Stimulated activated CD4-positive, alpha-beta T cell treated with anti-CD3 and anti-CD28 coated beads, Interleukin-15, amount 100 ng/mL, for 1 hour (primary cell): ENCODE measurements at places on chromosomes 11 and 22.

GRCh38 chr22:33842421-33843094 lies 77.7 kb downstream of the LARGE1 start:
- DNase-seq, result no peak

DNA sequence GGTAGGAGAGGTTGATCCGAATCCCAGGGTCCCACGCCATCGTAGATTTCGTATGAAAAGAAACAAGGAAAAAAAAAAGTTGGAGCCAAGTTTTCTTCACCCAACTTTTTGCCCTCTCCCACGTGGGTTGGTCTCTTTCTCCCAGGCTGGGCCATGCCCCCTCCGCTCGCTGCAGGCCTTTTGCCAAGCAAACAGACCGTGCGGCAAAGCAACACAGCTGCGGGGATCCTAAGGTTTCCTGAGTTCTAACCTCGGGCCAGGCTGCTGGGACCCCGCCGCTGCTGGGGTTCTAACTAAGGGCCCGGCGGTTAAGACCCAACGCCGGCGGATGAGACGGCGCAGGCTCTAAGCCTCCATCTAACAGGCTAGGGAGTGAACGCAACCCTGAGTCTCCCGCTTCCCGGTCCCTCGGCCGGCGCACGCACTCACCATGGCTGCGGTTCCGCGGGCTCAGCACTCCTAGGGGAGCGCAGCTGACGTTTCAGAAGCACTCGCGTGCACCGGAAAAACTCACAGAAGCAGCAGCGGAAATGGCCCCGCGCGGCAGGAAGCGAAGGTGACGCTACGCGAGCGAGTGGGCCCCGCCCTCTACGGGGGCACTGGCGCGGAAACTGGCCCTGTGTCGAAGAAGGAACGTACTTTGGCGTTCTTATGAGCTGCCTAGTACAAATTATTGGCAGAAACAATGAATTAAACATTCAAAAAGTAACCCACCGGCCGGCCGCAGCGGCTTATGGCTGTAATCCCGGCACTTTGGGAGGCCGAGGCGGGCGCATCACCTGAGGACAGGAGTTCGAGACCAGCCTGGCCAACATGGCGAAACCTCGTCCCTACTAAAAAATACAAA lies at the start of gene SNU13:
SNU13 (minus strand) TSS at position 503 of the 847 bp plus-strand sequence; CDS start at position 432, 71 bp downstream.
- DNase-seq, result peak; percentile 83

GRCh38 chr11:132177106-132177505 lies 806.7 kb downstream of the NTM start:
- no peak for DNase-seq

DNA sequence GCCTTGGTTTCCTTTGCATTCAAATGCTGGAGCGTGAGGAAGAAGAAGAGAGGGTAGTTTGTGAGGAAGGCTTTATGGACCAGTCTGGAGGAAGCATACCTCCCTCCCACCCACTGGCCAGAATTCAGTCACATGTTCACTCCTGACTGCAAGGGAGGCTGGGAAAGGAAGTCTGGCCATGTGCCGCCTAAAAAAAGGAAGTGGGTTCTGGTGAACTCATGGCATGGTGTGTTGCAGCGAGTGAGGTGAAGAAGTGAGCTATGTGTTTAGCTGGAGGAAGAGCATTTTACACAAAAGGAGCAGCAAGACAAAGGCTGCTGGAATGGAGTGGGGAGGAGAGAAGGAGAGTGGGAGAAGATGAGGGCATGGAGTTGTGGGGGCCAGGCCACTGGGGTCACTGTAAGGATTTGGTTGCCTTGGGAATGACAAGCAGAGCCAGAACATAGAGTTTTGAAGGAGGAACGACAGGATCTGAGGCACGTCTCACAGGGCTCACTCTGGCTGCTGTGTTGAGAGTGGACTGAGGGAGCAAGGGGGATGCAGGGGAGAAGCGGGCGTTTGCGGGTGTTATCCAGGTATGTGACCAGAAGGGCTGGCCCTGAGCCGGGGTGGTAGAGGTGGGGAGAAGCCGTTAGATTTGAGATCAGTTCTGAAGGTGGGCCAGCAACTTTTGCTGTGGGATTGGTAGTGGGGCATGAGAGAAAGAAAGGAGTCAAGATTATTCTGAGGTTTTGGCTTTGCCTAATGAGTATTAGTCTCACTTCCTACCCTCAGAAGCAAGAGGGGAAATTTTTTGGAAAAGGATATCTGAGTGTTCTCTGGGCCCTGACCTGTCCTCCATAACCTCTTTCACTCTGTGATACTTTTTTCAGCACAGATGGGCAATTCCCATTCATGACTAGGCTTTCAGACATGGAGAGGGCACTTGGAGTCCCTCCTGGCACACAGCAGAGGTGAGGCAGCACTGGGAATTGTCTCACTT lies 26.4 kb downstream of the BMAL1 start:
- DNase-seq, result no peak

GRCh38 chr22:24977370-24978221 lies 25.1 kb downstream of the KIAA1671 start:
- no peak for DNase-seq

DNA sequence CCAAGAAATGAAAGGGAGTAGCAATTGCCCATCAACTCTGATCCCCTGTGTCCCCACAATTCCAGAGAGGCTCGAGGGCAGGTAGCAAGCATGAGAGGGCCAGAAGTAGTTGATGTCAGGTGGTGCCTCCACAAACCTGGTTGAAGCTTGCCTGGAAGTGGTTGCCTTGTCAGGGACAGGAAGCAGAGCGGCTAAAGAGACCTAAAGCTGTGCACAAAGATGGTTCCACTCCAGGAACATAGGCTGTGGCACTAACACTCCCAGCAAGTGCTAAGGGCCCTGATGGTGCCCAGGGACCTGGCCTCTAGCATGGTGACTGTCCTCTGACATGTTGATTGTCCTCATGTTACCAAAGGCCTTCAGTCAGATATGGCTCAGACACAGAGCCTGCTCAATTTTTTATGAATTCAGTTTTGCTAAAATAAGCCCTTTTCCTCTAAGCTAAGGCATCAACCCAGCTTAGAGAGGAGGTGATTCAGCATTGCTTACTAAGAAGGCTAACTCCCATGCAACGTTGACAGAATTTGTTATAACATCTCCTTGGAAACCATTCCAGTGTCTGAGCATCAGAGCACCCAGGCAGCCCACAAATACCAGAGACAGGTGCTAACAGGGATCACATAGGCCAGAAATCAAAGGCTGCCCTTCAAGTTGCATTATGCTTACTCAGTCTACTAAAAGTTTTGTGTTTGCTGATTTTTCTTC lies 196.3 kb upstream of the ARHGAP20 start:
- DNase-seq, result no peak

- DNase-seq, result no peak
Measured at GRCh38 chr11:70112017-70112434, 33.9 kb downstream of the ANO1 start.

- no peak for DNase-seq
Measured at GRCh38 chr22:41260871-41261270, 20.1 kb upstream of the CHADL start.

- DNase-seq, result no peak
Measured at GRCh38 chr11:112689851-112690250, 271.4 kb upstream of the NCAM1 start.

DNA sequence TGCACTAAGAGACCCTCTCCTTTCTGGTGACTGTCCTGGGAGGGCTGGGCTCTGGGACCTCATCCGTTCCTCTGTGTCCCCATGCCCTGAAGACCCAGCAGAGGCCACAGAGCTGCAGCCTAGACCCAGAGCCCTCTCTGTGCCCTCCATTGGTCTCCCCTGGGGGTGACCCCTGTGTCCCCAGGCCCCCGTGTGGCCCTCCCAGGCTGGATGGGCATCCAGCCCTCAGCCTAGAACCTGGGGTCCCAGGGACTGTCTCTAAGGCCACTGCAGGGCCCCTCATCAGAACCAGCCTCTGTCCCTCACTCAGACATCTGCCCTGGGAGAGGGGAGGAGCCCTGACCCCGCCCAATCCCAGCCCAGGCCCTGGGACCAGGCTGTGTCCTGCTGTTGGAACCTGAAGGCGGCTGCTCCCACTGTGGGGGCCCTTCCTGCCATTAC lies 5.7 kb downstream of the IGLL1 start:
- no peak for DNase-seq

- no peak for DNase-seq
Measured at GRCh38 chr22:49264696-49265095, 563.0 kb downstream of the BRD1 start.

DNA sequence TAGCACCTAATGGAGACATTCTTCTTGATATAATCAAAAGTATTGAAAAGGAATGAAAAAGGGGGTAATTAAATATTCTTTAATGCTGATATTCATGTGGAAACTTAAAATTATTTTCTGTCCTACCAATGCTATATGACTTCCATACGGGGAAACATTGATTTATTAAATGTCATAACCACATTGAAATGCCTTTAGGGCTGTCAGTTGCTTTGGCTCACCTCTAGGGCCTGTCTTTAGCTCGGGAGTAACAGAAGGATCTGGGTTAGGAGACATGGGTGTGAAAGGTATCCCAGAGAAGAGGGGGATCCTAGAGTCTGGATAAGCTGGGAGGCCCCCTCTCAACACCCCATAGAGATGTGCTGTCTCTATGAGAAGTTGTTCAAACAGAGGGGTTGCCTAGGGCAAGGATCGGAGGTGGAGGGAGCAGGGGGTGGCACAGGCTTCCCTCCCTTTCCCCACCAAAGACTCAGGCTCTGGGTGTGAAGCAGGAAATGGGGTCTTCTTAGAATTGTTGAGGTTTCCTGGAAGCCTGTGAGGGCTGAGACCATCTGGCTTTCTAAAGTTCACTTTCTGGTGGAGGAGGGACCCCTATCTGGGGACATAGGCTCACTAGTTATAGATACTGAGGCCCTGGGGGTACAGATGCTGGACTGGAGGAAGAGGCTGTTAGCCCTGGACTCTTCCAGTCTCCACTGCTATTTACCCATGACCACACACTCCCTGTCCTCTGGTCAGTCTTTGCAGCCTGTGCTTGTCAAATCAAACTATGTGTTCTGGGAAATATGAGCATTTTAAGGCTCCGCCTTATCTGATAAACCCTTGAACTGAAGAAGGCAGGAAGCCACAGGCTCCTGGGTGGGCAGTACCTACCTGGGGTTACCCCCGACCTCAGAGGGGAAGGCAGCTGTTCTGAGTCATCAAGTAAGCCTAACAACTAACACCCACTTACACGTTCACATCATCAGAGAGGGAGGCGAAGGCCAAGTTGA lies 55.8 kb upstream of the RRAS2 start:
- peak; percentile 34 for DNase-seq

DNA sequence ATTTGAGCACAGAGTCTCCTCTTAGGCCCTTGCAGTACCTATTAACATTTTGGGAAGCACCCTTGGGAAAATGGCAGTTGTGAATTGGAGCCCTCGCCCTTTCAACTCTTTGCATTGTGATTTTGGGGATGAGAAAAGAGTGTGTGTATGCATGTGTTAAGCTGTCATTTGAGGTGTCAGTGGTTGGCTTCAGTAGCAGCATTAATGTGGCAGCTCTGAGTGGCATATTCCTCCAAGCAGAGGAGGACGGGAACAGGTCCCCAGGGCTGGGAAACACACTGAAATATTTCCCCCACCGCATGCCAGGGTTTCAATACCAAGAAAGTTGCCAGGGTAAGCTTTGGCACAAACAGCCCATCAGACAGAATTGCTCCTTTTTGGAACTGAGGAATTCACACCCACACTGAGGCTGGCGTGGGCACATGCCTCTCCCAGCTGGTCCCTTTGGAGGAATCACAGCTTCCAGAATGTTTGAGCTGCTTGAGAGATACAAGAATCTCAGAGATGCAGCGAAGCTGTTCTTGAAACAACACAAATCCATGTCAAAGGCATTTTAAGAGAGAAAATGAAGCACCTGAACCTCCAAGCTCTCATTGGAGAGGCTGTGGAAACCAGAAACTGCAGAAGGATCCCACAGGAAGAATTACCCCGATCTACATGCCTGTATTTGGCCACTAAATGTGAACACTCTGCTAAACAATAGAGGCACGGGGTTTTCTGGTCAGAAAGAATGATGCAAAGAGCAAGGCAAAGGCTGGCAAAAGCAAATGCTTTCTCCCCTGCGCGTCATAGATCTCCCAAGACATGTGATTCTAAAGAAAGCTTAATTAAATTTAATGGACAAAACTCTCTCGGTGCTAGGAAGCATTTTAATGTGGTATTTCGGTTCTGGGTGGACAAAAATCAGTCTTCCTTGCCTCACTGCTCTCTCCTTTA lies 67.2 kb upstream of the RCN1 start:
- no peak for DNase-seq

DNA sequence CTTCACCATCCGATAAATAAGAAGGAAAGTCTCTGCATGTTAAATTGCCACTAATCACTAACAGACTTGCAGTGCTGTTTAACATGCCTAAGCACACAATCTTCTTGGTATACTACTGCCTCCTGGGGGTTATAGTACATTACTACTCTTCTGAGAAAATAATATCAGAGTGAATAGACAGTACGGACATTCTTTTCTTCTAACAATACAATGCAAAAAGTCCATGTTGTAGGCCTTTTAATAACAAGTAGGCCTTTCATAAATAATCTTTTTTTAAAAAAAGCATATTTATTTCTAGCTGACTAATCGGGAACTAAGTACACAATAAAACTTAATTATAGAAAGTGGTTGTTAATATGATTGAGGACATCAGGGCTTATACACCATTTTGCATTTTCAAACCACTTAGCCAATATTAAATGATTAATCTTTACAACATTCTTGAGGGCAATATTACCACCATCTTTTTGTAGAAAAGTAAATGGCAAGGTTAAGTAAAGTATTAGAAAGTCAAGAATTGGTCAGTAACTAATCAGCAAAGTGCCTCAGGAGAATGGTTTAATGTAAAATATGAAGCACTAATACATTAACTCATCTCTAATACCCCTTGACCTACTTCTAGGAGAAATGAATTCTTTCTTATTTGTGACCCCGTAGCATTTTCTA lies 84.7 kb downstream of the TTC28 start:
- DNase-seq, result no peak

DNA sequence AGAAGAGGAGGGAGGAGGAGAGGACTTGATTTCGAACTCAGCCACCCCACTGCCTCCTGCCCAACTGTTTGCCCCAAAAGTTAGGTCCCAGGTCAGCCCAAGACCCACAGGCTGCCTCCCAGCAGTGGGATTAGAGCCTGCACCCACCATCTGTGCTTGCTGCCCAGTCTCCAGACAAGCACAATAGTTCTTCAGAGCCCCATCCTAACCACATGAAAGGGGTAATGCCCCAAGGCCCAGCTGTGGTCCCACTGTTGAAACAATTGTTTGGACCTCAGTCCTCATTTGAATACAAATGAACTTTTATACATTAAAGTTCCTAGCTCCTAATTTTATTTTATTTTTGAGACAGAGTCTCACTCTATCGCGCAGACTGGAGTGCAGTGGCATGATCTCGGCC lies 5.4 kb upstream of the VPS51 start:
- no peak for DNase-seq

- DNase-seq, result no peak
Measured at GRCh38 chr11:34585304-34585734, 35.6 kb upstream of the EHF start.

DNA sequence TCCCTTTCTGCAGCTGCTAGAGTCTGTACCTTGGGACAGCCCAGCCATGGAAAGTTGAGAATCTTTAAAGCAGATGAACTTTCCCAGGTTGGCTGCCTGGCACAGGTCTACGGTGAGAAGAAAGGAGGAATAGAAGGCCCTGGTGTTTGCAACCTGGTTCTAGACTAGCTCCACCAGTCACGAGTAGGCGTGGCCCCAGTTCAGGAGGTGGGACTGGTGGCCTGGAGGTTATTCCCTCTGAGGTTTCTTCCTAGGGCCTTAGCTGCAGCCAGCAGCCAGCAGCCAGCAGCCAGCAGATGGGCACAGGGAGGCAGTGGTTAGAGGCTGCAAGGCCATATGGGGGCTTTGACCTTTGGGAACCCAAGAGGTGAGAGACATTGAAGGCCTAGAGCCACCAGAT lies 40.9 kb downstream of the PRDM11 start:
- DNase-seq, result no peak
